ENCODE measurements at places on chromosomes 7 and 10.

DNA sequence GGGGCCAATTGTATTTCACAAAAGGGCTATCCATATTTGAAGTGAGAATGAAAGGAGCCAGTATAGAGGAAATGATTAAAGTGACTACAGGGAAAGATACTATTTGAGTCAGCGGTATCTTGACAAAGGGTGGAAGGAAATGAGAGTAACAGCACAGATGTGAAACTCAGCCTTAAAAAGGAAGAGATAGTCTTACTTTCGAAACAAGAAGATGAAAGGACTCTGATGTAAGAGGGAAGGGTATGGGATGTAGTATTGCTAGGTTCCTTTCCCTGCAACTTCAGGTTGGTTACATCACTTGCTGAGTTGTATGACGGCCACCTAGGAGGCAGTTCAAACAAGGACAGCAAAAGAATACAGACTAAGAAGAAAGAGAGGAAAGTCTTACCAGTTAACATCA is 13.7 kb downstream of the CISD1 start:
- no peak for DNase-seq

- DNase-seq: no peak
These were observed 333.3 kb downstream of the PRPF18 start for GRCh38 chr10:13920031-13920430.

- no peak for DNase-seq
These were observed 33.9 kb upstream of the ORC5 start for GRCh38 chr7:104241538-104242209.

DNA sequence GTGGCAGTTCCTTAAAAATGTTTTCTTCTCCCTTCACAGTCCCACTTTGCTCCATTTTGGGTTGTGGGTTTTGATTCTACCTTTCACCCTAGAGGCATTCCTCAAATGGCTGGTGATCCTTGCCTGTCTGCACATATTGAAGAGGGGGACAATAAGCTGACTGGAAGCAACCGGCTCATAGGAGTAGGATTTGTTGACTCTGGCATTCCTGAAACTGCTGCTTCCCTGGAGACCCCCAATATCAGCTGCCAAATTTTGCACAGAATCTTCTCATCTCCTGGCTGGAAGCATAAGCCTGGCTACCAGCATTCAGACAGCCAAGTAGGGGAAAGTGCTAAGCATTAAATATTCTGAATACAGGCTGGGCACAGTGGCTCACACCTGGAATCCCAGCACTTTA is 53.7 kb downstream of the KIF5B start:
- DNase-seq: no peak

DNA sequence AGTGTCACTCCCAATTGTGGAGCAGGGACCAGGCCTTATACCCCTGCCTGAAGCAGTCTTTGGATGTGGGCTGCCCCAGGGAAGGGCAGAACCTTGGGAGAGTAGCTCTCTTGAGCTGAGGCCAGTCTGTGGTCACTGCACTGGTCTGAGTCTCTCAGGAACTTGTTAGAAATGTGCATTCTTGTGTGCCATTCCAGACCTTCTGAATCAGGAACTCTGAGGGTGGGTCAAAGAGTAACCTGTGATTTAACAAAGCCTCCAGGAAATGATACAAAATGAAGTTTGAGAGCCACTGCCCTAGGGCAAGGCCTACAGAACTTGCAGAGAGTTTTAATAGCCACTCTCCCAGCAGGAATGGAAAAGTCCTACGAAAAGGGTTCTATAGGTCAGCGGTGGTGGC is 68.1 kb downstream of the LYZL1 start:
- DNase-seq: no peak

- DNase-seq: no peak
These were observed 72.5 kb downstream of the MALSU1 start for GRCh38 chr7:23371654-23372053.

GRCh38 chr10:816958-817357 is 114.5 kb downstream of the LARP4B start:
- no peak for DNase-seq

DNA sequence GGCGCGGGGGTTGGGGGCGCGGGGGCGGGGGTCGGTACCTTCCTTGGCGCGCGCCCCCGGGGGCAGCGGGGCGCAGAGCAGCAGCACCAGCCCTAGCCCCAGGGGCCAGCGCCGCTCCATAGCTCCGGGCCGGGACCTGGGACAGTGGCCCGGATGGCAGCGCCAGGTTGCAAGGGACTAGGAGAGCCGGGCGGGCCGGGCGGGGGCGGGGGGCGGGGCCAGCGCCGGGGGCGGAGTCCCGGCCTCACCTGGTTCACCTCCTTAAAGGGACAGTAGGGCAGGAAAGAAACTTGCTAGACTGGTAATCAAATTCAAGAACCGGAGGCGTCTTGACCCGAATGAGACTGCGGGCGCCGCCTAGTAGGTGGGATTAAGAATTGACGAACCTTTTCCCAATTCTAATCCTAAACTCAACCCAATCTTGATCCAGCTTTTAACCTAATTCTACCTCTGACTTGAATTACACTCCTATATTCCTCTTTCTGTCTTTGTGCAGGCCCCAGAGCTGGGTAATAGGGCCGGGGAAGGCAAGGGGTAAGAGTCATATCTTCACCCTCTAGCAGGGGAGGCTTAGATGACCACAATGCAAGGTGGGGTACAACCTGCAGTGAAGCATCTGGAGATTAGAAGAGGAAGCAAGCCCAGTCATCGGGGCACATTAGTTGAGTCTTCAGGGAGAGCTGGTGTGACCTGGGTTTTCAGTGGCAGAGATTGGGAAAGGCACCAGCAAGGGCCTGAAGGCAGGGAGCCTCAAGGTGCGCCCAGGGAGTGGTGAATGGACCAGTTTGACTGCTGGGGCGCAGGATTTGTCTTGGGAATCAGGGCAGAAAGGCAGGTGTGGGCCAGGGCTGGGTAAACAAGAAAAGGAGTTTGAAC is at the start of gene EPHA1:
Gene EPHA1, minus strand, starts transcription at position 171 of the 876 bp plus-strand sequence. Its CDS starts 51 bp downstream, at position 120.
- no peak for DNase-seq

DNA sequence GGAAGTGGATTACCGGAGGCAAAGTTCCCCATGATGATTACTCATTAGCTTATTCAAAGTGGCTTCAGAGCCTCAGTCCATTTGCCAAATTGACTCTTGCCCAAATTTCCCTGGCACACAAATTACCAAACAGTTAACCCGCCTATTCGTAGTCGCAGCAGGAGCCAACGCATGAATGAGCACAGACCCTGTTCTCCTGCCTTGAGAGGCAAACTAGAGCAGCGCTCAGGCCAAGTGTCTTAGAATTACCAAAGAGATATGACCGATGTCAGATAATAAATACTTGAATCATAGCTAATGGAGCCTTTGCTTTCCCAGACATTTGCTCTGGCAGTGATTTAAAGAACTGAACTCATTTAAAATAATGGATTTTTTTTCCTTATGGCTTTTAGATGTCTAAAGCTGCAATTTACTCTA is 64.9 kb downstream of the CTTNBP2 start:
- no peak for DNase-seq

DNA sequence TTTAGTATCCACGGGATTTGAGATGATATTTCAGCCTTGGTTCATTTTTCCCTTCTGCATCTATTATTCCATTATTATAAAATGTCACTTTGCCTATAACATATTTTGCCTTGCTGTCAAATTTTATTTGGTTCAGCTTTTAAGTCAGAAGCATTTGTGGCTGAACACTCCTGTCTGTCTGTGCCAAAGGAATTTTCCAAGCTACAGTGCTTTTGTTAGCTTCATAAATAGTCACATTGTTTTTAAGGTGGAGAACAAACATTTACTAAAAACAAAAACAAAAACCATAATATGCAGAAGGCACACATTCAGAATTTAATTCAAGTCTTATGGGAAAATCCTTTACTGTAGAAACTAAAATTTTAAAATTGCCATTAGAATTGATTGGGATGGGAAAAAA is 33.8 kb upstream of the ELMO1 start:
- DNase-seq: no peak

- DNase-seq: no peak
These were observed 30.3 kb downstream of the PTN start for GRCh38 chr7:137313201-137313600.

DNA sequence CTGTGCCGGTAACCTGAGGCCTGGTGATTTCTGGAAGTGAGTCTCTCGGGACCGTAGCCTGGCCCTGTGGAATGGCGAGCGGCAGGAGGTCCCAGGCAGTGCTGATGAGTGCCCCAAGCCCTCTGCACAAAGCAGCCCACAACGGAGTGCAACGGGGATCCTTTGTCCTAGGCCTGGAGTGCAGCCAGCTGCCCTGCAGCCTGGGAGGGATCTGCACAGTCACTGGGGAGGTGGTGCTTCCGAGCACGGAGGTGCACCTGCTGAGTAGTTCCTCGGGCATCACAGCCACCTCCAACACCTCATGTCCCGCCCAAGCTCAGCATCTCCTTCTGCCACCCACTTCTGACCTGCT is 162.8 kb upstream of the ZMIZ1 start:
- DNase-seq: no peak

GRCh38 chr7:134685250-134685649 is 38.6 kb downstream of the BPGM start:
- no peak for DNase-seq

- no peak for DNase-seq
These were observed 2.9 kb downstream of the TWIST1 start for GRCh38 chr7:19114551-19114855.

DNA sequence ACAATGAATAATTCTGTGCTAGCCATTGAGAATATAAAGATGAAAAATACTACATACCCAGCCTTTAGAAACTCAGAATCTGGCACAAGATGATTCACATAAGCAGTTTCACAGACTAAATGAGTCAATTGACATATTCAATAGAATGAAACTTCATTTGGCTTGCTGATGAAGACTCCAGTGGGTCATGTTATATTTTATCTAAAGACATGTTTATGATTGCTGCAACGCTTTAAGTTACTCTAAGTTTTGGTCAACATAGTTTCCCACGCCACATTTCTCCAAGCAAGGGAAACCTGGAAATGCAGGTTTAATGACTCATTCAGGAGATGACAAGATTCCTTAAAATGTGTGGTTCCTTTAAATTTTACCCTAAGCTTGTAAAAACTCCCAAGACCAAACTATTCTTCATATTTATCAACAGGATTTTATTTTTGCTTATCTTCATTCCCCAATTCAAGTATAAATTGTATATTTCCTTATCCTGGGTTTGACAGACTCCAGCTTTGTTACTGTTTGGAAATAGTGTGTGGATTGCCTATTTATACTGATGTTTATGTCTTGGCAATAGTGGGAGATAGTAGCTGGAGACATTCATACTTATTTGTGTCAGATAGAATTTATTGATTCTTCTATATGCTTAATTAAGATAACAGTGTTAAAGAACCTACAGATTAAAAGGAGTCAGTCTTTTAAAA is 6.6 kb downstream of the SEMA3A start:
- no peak for DNase-seq

- no peak for DNase-seq
These were observed 348.0 kb downstream of the TYW1 start for GRCh38 chr7:67344481-67345193.

GRCh38 chr10:92574548-92575261 is 812 bp upstream of the IDE start:
- peak; percentile 15 for DNase-seq

DNA sequence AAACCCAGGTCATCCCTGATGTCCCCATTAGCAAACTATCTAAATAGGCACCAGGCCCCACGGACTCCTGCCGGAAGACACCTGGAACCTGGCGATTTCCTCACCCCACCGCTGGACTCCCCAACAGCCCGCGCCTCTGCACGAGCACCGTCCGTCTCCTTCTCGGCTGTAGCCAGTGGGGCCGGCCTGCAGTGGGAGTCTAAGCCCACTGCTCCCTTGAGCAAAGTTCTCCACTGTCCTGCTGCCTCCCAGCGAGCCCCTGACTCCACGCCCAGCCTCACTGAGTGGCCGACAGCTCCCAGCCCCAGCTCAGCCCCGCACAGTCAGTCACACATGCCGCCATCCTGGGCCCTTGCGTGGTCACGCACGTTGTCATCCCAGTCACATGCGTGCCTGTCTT is 211.3 kb upstream of the PPP2R2D start:
- DNase-seq: no peak

DNA sequence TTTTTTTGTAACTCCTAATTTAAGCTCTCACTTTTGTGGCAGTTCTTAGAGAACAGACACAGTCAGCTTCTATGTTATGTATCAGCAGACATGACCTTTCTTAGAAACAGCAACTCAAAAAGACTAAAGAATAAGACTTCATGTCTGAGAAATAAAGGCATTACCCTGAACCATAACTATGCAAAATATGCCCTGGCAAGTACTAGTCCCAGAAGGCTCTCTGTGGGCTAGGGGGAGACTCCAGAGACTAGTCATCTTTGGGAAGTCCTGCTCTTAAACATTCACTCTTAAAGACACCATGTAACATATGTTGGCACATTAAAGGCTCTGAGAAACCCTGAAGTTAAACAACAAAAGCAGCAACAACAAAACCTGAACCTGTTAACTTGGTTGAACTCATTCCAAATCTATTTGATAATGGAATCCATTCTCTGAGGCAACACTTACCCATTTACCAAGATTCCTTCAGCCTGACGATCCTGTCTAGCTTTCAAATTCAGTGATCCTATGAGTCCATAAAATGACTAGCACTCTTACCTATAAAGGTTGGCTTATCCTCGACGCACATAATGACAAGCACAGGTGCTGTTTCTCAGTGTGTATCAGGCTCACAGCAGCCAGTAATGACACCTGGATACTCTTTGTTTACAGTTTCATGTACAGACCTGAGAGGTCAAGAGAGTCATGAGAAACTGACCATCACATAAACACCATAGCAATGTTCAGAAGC is 62.3 kb downstream of the OSBPL3 start:
- no peak for DNase-seq

- DNase-seq: no peak
These were observed 4.5 kb downstream of the SNCG start for GRCh38 chr10:86962981-86963310.

GRCh38 chr10:105406488-105406887 is 765.4 kb downstream of the SORCS3 start:
- no peak for DNase-seq

DNA sequence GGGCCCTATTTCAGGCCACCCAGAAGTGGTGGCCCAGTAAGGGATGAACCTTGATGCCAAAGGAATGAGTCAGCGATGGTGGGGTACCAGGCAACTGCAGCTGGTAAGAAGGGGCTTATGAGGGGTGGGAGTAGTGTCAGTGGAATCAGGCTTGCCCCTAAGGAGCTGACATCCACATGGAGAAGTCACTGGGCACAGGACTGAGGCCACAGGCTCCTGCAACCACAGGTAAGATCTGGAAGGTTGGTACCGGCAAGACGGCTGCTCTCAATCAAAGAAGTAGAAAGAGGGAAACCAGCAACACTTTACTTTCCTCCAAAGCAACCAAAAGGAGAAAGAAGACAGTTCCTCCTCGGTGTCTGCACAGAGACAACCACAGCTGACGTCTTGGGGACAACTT is 2.5 kb downstream of the GCK start:
- DNase-seq: no peak

DNA sequence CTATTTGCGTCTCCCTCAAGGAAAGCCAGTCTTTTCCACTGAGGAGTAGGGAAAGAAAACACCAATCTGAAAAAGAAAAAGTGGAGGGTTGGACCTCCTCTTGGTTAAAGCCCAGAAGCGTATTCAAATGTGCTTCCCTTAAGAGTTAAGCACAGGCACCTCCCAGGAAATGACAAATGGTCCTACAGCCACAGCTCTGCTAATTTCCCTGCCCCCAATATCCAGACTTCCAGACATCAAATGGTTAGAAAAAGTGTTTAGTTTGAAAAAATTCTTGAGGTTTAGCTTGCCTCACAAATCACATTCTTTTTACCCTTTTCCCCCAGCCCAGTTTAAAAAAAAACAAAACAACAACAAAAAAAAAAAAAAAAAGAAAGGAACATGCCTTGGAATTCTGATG is 19.0 kb upstream of the COL1A2 start:
- DNase-seq: no peak

Measured in cortex of kidney (tissue), 1 donor.